Myocyte (in vitro differentiated cells): ENCODE measurements at places on chromosomes 3 and 15.
A peak's percentile ranks its signal among the peaks of the same experiment; 100 is the strongest.

- no peak for DNase-seq
These were observed 198.0 kb downstream of the THRB start for GRCh38 chr3:24296441-24297205.

DNA sequence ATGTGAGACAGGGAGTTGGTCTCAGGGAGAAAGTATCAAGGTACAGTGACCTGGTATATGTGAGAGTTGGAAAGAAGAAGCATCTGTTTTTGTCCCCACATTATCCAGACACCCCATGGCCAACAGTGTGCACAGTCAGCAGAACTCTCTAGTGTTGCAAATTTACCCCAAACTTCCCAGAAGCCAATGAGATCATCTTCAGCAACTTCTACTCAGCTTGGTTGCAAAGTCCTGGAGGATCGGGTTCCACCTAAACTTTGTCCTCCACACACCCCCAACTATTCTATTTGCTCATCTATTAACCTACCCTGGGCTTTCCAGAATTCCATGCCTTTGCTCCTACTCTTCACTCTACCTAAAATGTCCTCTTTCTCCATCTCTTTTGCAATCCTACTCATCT lies 15.7 kb downstream of the RBSN start:
- DNase-seq = no peak

DNA sequence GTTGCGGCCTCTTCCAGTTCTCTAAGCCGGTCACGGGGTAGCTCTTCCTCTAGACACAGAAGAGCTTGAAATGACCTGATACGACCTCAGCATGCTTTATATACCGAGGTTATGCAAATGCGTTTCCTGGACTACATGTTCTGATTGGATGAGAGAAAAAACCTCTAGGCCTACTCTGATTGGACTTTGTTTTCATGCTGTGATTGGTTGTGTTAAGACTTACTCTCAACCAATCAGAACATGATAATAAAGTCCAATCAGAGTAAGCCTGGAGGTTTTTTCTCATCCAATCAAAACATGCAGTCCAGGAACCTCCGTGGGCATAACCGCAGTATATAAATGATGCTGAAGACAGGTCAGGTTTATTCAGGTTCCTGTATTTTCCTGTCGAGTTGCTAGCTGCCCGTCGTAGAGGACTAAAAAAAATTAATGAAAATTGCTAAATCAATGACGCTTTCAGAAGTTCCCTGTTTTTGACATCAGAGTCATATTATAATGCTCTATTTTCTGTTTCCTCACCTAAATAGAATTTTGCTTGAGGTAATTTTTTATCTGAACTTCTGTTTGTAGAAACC lies 177.4 kb downstream of the POTEB3 start:
- DNase-seq = no peak

DNA sequence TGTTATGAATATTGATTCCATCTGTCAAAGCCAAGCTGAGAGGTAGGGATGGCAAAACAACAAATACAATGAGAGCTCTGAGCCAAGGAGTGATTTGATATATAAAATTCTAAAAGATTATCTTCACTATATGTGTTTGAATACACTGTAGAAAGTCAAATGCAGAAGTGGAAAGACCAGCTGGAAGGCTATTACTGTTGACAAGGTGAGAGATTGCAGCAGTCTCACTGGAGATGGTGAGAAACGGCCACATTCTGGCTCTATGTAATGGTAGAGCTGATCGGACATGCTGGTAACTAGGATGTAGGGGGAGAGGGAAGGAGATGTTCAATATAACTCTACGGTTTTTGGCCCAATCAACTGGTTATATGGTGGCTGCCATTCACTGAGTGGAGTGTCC lies 434.2 kb upstream of the SUCLG2 start:
- DNase-seq = no peak

GRCh38 chr3:104126463-104126862 lies 1240.2 kb upstream of the ALCAM start:
- DNase-seq = no peak

DNA sequence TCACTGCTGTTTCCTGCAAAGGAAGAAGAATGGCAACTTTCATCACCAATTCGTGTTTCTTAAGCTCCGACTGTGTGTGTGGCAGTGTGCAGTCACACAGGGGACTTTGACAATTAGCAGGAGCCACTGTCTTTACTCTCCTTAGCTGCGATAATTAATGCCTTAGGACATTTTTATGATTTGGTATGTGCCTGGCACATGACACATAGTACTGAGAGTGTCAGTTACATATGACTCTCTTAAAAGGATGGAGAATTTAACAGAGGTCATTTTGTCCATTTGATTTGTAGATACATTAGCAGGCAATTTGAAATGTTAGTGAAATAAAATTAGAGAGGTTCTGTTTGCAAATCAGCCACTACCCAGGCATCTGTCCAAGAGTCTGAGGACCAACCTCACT lies 128.9 kb upstream of the VEPH1 start:
- DNase-seq = no peak

- no peak for DNase-seq
These were observed 577.3 kb upstream of the SEMA6D start for GRCh38 chr15:47139965-47140364.

- DNase-seq = no peak
These were observed 43.9 kb downstream of the ALDH1A2 start for GRCh38 chr15:58021332-58022230.

- DNase-seq = no peak
These were observed 142.6 kb upstream of the THBS1 start for GRCh38 chr15:39438260-39438659.

DNA sequence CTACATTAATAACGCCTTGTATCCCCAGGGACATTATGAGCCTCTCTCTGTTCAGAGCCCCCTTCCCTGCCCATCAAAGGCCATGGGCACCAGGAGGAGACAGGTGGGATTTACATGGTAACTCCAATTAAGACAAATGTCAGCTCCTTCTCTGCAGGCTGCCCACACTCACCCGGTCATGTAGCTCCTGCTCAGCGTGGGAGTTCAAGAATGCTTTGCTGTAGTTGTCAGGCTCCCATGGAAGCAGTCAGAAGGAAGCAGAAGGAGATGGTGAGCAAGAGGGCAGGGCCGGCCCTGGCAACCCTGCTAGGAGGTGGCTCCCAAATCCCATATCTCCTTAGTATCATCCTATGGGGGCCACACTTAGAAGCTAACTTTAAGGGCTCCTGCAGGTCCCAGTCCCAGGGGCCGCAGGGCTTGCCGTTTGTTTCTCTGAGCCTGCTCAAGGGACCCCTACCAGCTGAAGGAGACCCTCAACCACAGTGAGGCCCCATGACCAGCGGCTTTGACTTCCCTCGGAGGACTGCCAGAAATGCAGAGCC lies 218.4 kb upstream of the TLE3 start:
- DNase-seq = no peak

- DNase-seq = peak; percentile 53
These were observed 9.2 kb upstream of the SLC6A1 start for GRCh38 chr3:10983219-10983916.

DNA sequence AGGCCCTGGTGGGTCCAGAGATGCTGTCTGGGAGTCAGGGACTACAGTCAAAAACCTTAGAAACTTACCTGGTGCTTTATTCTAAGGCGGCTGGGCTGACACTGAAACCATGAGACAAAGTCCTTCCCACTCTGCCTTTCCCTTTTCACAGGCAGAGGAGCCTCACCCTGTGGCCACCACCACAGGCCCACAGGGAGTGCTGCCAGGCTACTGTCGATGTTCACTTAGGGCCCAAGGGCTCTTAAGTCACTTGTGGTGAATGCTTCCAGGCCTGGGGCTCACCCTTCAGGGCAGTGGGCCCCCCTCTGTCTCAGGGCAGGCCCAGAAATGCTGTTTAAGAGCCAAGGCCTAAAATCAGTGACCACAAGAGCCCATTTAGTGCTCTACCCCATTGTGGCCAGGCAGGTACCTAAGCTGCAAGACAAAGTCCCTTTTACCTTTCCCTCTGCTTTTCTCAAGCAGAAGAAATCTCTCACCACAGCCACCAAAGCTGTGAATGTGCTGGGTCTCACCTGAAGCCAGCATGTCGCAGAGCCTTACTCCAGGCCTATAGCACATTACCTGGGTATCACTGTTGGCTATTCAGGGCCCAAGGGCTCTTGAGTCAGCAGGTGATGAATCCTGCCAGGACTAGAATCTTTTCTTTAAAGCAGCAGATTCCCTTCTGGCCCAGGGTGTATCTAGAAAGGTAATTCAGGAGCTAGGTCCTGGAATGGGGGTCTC lies 39.5 kb upstream of the GOLGA6B start:
- peak; percentile 10 for DNase-seq

GRCh38 chr3:13718436-13718835 lies 161.4 kb downstream of the WNT7A start:
- no peak for DNase-seq

DNA sequence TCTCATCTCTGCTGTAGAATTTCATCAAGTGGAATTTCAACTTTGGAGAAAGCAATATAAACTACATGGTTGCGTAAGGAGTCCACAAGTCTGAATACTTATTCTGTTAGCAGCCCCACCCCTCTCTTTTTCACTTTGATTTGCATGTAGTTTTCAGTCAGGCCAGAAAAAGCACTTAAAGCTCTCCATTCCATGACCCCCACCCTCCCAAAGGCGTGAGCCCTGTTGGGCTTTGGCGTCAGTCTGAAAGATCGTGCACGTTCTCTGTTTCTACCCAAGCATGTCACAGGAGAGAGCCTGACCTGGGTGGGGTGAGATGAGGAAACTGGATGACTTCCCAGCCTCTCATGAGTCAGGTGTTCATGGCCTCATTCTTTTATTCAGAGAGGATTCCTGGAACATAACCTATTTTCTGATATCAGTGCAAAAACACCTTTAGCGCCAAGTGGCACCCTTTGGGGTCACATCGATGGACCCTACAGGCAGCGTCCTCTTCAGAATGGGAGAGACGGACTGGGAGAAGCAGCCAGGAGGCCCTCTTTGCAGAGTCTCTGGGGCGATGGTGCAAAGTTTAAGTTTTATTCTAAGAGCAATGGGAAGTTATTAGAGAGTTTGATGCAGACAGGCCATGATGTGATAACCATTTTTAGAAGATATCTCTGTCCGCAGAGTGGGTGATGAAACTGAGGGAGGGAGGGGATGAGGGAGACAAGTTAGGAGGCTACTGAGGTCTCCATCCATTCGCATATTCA lies 55.8 kb downstream of the LSM3 start:
- DNase-seq = no peak

DNA sequence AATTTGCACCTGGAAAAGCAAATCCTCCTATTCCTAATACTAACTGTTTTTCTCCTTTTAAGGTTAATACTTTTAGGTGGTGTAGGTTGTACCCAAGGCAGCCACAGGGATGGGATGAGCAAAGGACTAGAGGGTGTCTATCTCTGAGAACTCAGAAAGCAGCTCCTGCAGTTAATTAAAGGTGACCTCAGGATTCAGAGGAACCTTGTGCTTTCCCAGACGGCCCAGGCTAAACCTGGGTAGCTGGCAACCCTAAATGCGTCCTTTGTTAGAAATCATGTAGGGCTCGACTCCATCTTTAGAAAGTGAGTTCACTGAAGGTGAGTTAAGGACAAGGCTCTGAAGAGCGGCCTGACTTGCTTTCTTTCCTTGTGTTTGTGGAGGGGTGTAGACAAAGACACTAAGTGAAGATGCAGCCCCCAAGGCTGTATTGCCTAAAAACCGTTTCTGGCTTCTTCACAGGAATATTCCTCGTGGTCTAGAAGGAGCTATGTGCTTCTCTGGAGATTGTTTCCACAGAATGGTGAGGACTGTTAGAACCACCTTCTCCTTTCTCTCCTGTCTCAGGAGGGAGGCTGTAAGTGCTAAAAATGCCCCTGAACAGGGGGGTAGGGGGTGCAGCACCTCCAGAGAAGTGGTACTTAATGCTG lies 14.9 kb downstream of the FNDC3B start:
- no peak for DNase-seq

- DNase-seq = no peak
These were observed 12.1 kb downstream of the ATP13A3 start for GRCh38 chr3:194474675-194475074.

GRCh38 chr3:184239708-184240107 lies 9.1 kb downstream of the ALG3 start:
- DNase-seq = no peak

- peak; percentile 51 for DNase-seq
These were observed 37.2 kb downstream of the SLC6A6 start for GRCh38 chr3:14439501-14440167.

DNA sequence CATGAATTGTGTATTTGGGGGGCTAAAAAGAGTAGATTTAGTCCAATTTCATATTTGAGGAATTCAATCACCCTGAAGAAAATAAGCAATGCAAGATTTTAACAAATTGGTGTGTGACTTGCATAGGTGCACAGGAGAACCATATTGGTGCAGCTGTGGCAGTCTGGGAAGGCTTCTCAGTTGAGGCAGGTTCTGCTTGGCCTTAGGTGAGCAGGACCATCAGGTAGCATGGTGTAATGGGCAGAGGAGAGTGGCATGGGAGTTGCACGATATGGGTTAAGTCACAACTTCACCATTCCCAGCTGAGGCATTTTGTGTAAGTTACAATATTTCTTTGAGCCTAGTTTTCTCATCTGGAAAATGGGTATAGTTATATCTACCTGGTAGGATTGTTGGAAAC lies 10.5 kb downstream of the EBLN2 start:
- no peak for DNase-seq

DNA sequence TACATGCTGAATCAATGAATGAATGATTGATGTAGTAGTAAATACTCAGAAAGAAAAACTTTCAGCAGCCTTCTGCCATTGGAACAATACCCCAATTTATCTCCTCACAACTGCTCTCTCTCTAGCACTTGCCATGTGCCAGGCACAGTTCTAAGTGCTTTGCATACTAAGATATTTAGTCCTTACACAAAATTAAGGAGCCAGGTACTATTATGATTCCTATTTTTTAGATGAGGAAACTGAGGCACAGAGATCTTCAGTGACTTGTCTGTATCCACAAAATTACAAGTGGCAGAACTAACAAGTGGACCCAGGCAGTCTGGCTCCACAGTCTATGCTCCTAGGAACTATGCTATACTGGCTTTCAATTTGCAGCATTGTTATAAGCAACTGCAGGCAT lies 279.2 kb downstream of the LSAMP start:
- no peak for DNase-seq

GRCh38 chr15:50312636-50313035 lies 42.4 kb downstream of the GABPB1 start:
- no peak for DNase-seq

DNA sequence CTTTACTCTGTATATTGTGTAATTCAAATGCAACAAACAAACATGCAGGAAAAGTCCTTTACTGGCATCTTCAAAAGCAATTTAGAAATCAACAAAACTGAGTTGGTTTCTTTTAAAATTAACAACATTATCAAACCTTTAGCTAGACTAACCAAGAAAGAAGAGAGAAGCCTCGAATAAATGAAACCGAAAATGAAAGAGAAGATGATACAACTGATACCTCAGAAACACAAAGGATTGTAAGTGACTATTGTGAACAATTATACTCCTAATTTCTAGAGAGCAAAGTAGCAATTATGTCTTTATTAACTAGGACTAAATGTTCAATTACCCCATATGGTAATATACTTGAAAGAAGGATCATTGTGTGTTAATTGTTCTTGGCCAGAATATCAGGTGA lies 49.2 kb upstream of the P3H2 start:
- peak; percentile 17 for DNase-seq

- DNase-seq = no peak
These were observed 176.3 kb upstream of the ICE2 start for GRCh38 chr15:60655252-60655651.

- no peak for DNase-seq
These were observed 133.2 kb downstream of the SLC25A26 start for GRCh38 chr3:66354001-66354400.

GRCh38 chr3:172142051-172142863 lies 102.9 kb downstream of the FNDC3B start:
- peak; percentile 47 for DNase-seq

GRCh38 chr3:40310705-40311104 lies 1.2 kb downstream of the EIF1B start:
- no peak for DNase-seq
